ENCODE measurements at places on chromosomes 13 and 19.

DNA sequence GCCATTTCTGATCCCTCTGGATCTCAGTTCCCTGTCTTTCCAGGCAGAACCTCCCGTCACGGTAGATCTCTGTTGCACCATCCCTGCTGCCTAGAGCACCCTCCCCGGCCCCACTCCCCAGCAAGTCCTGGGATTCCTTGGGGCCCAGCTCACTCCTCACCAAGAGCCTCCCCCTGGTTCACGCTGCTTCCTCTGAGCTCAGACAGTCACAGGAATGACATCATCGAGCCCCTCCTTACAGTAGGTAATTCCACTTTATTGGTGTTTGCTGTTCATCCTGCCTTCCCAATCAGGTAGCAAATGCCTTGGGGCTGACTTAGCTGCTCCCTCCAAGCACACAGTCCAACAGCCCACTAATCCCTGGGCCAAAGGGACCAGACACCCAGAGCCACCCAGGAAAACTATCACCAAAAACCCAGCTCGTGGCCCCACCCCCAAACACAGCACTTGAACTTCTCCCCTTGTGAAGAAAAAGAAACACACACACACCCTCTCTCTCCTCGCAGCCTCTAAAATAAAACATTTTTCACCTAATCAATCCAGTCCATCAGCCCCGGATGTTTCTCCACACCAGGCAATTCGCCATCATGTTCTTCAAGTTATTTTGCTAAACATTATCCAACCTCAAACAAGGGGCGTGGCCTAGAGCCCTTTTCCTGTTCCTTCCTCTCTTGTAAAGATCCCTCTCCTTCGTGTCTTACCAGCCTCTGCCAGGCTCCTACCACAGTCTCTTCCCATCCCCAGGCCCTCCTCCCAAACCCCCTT, 2.5 kb downstream of the NAPA start:
- DNase-seq, result no peak

DNA sequence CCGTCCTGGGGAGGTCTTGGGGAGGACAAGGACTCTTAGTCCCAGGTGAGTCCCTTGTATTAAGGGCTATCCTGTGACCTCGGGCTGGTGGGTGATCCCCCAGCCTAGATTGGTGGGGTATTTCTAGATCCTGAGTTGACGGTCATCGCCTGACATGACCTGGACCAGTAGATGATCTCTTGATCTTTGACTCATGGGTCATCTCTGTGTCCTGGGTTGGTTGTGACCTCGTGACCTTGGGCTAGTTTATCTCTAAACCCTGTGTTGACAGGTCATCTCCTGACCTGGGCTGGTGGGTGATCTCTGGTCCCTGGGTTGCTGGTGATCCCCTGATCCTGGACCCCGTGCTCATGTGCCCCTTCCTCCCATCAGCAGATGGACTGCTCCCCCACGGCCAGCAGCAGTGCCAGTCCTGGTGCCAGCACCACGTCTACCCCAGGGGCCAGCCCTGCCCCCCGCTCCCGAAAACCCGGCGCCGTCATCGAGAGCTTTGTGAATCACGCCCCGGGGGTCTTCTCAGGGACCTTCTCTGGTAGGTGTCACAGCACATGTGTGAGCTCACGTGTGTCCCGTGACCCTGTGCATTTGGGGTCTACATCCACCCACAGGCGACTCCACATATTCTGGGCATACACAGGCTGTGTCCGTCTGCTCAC, 6.3 kb downstream of the MIDN start:
- no peak for DNase-seq

GRCh38 chr19:48319647-48320541, 5.5 kb upstream of the EMP3 start:
- DNase-seq, result no peak

DNA sequence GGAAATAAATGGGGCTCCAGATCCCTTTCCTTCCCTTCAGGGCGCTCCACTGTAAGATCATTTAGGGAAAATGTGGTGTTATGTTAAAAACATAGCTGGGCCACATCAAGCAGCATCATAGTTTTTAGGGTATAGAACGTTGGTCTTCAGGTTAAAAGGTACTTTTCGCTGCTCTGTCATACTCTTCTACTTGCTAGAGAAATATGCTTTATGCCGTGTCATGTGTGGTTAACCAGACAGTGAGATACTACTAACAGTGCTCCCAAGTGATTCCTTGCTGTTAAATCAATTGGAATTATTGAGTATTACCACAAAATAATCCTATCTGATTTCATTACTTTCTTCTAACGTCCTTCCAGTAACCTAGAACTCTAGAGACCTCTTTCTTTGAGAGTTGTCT, 1.1 kb upstream of the NDFIP2 start:
- DNase-seq, result no peak

DNA sequence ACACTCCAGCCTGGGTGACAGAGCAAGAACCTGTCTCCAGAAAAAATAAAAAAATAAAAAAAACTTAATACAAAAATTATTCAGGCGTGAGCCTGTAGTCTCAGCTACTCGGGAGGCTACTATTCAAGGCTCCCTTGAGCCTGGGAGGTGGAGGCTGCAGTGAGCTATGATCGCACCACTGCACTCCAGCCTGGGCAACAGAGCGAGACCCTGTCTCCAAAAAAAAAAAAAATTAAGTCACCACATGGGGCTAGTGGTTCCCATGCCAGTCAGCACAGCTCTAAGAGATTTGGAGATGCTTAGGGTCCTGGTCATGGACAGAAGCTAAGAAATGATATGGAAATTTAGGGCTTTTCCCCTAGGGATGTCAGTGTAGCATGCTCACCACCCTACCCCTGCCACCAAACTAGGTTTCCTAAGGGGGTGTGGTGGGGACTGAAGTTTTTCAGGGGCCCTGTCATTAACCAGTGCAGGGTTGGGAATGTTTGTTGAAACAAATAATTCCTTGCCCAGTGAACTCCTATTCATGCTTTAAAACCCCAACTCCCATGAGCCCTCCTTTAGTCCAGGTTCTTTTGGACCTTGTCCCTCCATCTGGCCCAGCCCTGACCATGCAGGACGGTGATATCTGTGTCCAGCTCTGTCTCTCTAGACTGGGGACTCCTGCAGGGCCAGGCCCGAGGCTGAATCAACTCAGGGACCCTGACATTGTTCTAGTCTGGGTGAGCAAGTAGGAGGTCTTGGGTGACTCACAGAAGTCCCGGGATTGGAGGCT, 1.8 kb downstream of the FCHO1 start:
- DNase-seq, result no peak

DNA sequence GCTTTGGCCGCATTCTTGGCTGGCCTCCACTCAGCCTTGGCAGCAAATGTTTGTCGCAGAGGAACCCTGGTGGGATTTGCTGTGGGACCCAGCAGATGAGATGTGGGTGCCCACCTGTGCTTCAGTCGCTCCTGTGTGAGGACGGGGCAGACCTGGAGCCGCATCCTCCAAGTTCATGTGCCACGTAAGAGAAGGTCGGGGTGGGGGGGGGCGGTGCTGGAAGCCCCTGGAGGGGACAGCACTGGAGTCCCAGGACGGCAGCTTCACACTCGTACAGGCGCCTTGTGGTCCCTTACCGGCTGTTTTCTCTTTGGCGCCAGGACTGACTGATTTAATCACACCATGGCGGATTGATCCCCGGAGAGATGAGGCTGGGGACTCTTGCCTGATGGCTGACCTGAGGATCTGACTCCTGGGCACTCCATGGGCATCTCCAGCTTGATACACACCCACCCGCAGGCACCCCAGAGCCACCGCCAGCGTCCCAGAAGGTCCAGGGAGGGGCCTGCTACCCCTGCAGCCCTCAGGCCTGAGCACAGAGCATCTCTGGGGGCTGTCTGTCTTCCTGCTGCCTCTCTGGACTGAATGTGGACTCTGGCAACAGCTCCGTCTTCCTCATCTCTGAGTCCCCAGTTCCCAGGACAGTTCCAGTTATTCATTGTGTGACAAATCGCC, 10.0 kb upstream of the GRTP1 start:
- DNase-seq, result no peak

- DNase-seq, result no peak
Measured at GRCh38 chr13:114089341-114089740, 43.1 kb downstream of the RASA3 start.

DNA sequence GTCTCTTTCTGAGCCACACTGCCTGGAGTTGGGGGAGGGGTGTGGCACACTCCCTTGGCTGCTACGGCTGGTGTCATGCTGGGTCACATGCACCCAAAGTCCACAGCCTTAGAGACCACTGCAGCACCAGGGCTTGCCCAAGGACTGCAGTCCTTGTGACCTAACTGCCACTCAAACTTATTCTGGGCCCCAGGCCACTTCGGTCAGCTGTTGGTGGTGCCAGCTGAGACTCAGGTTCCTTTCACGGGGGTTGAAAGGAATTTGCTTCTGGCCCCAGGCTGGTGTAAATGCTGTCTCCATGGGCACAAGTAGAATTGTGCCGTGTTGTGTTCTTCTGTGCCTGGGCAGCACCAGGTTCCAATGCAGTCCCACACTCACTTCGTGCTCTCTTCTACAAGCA, 9.5 kb upstream of the VN1R1 start:
- no peak for DNase-seq

- DNase-seq, result no peak
Measured at GRCh38 chr19:15291548-15292021, 40.8 kb downstream of the BRD4 start.

DNA sequence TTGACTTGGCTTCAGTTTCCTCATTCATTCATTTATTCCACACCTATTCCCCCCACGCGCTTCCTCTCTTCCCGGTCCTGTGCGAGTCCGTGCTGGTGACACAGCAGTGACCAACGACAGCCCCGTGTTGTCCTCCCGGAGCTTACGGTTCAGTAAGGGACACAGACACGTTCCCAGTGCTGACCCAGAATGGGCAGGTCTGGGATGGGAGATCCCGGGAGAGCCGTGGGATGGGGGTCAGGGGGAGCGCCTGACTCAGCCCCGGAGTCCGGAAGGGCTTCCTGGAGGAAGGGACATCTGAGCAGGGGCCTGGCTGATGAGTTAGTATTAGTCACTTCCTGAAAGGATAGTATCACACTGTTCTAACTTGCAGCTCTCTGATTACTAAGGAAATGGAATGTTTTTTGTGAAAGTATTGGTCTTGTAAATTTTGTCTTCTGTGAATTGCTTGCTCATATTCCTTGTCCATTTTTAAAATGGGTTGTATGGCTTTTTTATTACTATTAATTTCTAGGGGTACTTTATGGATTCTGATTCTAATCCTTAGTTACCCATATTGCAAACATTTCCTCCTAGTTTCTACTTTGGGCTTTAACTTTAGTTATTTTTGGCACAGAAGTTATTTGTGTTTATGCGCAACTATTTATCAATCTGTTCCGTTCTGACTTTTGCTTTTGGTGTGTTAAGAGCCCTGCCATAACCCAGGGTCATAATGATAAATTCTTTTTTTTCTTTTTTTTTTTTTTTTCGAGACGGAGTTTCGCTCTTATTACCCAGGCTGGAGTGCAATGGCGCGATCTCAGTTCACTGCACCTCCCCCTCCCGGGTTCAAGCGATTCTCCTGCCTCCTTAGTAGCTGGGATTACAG, 708 bp upstream of the ERCC1 start:
- DNase-seq, result no peak

GRCh38 chr19:48248081-48248833, 7.5 kb downstream of the CARD8 start:
- no peak for DNase-seq

GRCh38 chr13:50990065-50990817, 80.7 kb downstream of the RNASEH2B start:
- DNase-seq, result no peak

DNA sequence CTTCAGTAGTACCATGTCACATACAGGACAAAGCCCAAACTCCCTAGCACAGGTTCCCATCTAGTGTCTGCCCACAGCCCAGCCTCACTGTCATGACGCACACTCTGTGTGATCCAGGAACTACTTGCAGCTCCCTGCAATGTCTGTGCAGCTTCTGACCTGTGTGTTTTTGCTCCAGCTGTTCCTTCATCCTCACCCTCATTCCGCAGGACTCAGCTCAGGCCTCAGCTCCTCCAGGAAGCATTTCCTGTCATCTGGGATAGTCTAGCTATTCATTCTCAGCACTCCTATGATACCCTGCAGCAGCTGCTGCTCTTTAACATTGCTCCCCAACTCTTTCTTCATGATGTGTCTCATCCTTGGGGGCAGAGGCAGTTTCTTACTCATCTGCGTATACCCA, 56.1 kb downstream of the ENOX1 start:
- no peak for DNase-seq

DNA sequence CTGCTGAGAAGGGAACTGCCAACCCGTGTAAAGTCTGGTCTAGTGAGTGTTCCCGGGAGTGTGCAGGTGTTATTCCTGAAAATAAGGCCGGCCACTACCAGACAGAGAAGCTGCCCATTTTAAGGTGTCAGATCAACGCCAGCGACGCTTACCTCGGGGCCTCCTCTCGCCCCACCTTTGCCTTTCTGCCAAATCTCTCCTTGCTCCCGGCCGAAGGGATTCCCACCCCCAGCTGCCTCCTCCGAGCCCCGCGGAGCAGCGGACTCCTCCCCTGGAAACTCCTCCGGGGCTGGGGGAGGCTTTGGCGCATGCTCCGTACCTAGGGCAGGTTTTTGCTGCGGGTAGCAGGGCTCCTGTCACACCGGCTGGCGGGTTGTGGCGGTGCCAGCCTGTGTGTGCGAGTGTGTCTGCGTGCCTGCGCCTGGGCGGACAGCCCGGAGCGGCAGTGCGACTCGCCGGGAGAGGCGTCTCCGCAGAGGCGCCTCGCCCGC, at the start of gene HS6ST3:
Gene HS6ST3, plus strand, starts transcription at position 359 of the 491 bp plus-strand sequence.
- DNase-seq, result no peak

GRCh38 chr13:37602733-37603381, 4.3 kb upstream of the POSTN start:
- DNase-seq, result no peak

DNA sequence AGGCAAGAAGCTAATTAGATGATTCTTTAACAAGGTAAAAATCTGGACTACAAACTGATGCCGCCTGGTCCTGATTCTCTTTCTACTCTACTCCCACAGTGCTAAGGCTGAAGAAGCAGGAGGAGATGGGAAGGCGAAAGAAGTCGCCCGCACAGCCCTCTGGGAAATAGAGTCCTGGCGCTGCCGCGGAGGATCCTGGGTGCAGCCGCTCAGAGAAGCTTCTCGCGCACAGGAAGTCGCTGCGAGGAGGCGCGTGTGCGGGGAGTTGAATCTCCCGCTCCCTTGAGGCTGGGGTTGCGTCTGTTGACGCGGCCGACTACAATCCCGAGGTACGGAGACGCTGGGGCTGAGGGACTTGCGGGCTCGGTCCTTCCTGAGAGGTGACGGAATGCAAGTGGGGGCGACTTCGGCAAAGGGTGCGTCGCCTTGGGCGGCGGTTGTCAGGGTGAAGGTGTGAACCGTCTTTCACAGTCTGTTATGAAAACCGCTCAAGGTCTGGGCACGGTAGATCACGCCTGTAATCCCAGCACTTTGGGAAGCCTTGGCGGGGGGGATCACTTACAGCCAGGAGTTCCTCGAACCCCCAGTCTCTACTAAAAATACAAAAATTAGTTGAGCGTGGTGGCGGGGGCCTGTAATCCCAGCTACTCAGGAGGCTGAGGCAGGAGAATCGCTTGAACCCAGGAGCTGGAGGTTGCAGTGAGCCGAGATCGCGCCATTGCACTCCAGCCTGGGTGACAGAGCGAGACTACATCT, at the start of gene ZNF473:
Gene ZNF473, plus strand, starts transcription at position 212 of the 756 bp plus-strand sequence. CDS start 5,078 bp downstream, outside the sequence.
- peak; percentile 64 for DNase-seq

DNA sequence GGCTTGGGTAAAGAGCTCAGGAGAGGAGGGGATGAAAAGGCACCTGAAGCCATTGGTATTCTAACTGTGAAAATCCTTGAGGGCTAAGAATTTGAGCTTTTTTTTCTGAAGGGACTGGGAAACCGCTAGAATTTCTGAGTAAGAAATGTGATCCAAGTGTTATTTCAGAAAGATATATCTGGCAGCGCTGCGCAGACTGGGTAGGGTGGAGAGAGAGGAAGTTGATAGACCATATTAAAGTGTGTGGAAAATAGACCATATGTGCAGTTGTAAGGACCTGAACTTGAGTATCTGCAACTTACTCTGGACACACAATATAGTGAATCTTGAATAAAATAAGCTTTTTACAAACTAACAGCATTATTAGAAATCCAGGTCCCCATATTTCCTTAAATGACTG, 427.4 kb downstream of the NDFIP2 start:
- DNase-seq, result no peak

Data from stimulated activated CD4-positive, alpha-beta T cell treated with anti-CD3 and anti-CD28 coated beads, Interleukin-1b, Interleukin-23, amount 100 ng/mL, for 24 hours (primary cell).